ENCODE measurements at places on chromosomes 1 and 21.

GRCh38 chr1:45026446-45026845, 14.4 kb downstream of the UROD start:
- DNase-seq: no peak

DNA sequence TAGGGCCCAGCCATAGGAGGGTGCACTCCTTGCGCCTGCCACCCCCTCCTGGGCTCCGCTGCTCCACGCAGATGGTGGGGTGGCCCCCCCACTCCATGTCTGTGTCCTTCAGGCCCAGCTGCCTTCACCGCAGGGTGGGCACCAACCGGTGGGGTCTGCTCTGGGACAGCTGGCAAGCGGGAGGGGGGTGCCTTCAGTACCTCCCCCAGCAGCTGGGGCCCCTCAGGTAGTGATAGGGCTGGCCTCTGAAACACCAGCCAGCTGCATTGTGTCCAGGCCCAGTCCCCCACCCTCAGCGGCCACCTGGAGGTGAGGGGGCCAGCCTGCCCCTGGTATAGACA, 360 bp downstream of the GJC2 start:
- DNase-seq: no peak

- no peak for DNase-seq
Observed at GRCh38 chr1:4129693-4130092, 229.6 kb upstream of the C1orf174 start.

- no peak for DNase-seq
Observed at GRCh38 chr21:17501107-17502006, 11.5 kb upstream of the CXADR start.

- no peak for DNase-seq
Observed at GRCh38 chr1:197081117-197081753, 14.2 kb upstream of the F13B start.

DNA sequence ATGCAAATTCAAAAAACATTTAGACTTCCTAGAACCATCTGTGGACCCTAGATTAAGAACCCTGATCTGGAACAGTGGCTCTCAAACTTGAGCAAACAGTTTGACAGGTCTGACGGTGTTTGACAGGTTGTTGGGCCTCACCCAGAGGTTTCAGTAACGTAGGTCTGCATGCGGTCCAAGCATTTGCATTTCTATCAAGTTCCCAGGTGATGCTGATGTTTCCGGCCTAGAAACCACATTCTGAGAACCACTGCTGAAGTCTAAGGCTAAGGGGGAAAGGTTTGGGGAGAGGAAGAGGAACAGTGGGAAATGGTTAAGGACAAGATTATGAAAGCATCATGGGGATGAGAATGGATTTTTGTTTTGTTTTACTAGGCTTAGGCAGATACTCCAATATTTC, 48.6 kb downstream of the MDM4 start:
- no peak for DNase-seq

- DNase-seq: peak; percentile 41
Observed at GRCh38 chr1:14850563-14850962, 252.1 kb downstream of the KAZN start.

GRCh38 chr1:116493484-116494352, 77.1 kb downstream of the CD58 start:
- no peak for DNase-seq

GRCh38 chr1:25732821-25733220, 67.2 kb upstream of the SELENON start:
- DNase-seq: no peak

DNA sequence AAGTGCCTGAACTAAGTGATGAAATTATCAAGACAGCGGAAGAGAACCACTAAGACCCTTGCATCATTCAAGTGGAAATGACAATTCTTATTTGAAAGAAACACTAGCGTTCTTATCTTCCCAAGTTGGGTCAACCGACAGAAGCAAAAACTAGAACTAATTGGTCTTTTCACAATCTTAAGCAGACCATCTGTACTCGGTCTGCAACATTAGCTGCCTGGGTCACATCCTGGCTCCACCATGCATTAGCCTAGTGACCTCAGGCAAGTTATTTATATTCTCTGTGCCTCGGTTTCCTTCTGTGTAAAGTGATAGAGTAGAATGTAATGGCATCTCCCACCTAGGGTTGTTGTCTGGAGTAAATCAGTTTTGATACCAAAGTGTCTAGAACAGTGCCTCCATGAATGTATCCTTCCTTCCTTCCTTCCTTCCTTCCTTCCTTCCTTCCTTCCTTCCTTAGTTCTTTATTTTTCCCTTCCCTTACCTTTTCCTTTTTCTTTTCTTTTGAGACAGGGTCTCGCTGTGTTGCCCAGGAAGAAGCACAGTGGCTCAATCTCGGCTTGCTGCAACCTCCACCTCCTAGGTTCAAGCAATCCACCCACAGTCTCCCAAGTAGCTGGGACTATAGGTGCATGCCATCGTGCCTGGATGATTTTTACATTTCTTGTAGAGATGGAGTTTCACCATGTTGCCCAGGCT, 6.0 kb downstream of the COLGALT2 start:
- no peak for DNase-seq

- DNase-seq: no peak
Observed at GRCh38 chr1:11157867-11158266, 31.3 kb upstream of the ANGPTL7 start.

- no peak for DNase-seq
Observed at GRCh38 chr1:9078015-9078751, 8.7 kb upstream of the SLC2A5 start.

DNA sequence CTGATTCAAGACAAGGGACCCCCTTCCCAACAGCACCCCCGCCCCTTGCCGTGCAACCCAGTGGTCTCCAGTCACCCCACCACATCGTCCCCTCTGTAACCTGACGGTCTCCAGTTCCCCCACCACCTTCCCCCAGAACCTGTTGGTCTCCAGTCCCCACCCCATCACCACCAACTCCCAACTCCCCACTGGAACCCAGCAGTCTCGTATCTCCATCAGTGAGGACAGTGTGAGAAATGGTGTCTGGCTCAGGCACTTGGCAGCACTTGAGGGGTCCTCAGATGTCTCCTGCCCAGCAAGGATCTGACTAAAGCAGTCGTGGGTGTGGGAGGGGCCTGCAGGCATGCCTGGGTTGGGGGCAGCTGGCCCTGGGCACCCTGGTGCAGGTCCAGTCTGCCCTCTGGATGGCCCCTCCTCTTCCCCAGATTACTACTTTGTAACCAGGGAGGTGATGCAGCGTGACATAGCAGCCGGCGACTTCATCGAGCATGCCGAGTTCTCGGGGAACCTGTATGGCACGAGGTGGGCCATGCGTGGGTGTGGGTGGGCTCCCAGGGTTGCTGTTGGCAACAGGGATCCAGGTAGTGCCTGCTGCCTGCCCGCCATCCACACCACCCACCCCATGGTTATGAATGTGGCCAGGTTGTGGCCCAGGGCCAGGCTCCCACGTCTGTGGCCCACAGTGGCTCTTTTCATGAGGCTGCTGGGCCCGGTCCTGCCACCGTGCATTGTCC, 3.1 kb upstream of the GJC2 start:
- no peak for DNase-seq

DNA sequence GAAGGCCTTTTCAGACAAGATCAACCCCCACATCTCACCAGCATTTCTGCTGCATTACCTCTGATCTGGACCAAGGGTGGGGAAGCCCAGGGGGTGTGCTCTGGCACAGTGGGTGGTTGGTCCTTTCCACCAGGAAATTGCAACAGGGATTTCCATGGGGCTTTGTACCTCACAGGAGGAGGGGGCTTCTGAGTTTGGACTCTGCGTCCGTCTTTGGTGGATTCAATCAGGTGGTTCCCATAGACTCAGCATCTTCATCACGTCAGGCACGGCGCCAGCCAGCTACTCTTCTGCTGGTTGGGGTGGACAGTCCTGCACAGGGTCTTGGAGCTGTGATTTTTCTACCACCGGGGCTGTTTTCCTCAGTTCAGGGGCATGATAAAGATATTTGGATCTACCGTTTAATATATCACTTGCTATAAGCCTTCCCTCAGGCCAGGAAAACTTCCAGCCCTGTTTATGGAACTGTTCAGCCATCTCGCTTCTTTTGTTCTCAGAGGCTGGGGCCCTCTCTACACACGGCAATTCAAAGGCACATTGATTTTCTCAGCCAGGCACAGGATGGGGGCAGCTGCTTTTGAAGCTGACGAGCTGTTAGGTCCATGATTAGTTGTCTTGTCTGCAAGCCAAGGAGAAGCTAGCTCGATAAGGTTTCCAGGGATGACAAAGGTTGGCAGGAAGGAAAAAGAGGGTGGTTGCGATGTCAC, 467.3 kb downstream of the CAMTA1 start:
- DNase-seq: no peak

DNA sequence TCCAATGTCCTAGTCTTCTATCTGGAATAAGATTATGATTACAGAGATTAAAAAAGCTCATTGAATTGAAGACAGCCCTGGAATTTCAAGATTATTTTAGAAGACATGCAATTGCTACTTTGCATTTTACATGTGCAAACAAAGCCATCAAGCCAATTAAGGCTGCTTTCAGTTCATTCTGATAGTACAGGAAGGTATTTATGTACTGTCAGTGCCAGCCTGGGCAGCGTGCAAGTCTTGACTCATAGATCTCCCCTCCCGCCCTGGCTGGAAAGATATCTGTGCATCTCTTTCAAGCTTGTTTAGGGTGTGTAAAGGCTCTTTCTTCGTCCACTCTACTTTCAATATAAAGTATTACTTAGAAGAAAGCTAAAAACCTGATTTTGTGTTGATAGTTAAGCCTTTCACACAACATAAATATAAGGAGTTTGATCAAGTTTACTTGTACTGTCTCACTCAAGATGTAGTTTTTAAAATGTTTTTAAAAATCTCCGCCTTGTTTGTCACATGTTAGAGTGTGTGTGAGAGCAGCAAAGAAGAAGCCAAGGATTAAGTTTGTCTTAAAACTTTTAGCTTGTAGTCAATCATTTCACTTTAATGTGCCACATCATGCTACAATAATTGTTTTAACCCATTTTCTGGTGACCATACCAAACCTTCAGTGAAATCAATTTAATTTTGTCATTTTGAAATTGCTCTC, 13.6 kb upstream of the LYPLAL1 start:
- DNase-seq: no peak

- DNase-seq: peak; percentile 75
Observed at GRCh38 chr1:13700521-13701270, 708 bp downstream of the PRDM2 start.

DNA sequence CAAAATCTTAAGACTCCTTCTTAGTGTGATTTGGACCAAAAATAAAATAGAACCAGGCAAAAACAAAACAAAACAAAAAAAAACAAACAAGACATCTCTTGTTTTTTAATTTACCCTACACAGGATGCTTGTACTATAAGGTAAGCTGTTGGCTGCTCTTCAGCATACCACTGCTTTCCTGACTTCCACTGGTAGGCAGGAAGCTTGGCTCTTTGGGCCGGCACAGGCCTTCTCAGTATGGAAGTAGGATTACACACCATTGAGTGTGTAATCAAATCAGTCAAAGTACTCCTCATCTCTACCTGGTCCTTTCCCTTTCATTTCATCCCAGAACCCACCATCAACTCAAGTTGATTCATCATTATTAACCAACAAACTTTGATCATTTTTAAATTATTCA, 61.9 kb upstream of the RGS1 start:
- no peak for DNase-seq

DNA sequence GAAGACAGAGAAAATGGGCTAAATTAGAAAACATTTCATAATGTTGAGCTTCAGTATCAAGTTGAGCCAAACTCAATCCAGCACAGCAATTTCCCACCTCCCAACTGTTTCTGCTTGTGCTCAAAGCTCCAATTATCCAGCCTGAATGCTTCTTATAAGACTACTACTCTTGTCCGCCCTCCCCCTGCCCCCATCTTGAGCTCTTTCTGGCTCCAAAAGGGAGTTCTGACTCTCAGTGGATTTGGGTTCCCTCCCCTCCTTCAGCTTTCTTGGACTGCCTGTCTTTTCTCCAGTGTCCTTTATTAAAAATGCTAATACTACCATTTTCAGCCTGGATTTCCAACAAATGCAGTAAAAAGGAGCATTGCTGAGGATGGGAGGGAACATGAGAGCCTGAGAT, 174.8 kb downstream of the ASTN1 start:
- DNase-seq: no peak

DNA sequence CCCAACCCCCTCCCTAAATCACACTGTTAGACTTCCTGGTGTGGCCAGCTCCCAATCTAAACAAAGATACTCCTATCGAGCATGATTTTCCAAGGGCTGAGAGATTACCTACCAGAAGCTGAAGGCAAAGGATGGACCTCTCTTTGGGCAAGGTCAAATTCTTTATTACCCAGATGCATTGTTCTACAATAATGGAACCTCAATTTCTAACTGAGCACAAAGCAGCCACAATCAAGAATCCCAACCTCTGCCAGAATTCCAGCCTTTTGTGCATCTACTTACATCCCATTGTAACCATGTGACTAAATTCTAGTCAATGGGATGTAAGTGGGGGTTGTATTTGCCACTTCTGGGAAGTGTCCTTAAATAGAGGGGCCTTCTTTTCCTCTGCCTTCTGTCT, 24.9 kb upstream of the VPS26C start:
- no peak for DNase-seq

DNA sequence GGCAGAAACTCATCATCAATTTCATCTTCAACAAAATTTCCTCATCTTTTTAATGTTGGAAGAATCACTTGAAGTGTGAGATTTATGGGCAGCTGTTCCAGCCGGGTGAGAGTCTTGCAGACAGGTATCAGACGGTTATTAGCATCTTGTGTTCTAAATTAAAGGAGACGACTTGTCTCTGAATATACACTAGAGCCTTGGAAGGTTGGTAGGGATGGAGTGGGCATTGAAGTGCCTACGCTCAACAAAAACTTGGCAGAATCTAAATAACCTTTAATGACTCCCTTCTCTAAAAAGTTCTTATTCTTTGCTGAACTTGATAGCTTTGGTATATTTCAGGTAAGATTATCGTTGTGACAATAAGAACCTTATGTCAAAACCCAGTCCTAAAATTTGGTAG, 111.5 kb upstream of the MAGI3 start:
- no peak for DNase-seq

DNA sequence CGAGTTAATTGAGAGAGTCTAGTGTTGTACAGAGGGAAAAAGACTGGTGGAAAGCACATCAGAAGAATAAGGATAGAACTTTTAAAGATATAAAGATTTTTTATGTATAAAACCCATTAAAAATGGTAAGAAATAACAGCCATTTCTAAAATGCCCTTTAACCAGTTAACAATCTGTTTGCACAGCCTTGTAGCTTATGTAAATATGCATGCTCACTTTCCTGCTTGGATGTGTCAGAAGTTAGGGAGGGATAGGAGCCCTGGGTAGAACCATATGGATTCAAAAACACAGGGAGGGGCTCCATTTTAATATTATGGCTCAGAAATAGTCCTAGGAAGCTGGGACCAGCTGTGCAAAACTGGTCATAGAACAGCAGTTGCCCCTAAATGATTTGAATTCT, 4.5 kb upstream of the EDEM3 start:
- no peak for DNase-seq

DNA sequence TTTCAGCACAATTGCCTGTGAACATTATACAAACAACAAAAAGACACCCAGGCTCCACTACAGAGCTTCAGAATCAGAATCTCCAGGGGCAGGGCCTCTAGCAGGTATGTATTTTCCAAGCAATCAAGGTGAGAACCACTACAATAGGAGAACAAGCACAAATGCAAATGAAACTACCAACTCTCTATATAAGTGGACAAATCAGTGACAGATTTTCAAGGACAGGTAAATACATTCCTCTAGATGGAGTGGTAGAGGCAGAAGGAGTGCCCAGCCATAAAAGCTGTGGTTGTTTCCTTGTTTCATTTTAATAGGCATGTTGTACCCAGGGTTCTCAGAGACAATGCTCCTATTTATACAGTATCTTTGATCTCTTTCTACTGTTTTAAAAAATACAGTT, 20.1 kb upstream of the CCDC17 start:
- DNase-seq: peak; percentile 17

- DNase-seq: no peak
Observed at GRCh38 chr1:155931332-155932038, 2.7 kb downstream of the KHDC4 start.

GRCh38 chr1:178072326-178072725, 21.6 kb upstream of the RASAL2 start:
- no peak for DNase-seq

All from iPS-NIHi11 (cell line).